ENCODE measurements at places on chromosomes 16 and 17.

- no peak for DNase-seq
Measured at GRCh38 chr17:78677303-78678221, 100.4 kb upstream of the DNAH17 start.

DNA sequence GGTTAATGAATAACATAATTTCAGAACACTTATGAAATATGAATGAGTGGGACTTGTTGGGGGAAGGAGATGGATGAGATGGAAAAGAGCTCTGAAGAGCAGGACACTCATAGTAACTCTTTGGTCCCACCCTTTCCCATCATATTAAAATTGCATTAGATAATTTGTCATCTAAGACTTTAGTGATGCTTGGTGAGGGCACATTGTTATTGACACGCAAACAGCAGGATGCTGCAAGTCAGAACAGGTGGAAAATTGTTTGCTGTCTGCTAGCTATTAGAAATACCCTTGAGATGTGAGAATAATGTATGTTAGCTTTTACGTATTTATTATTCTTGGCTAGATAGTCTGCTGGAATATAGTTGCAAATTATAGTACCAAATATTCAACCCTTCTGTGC lies 75.7 kb downstream of the TANC2 start:
- no peak for DNase-seq

GRCh38 chr17:35984140-35984539 lies 2.4 kb downstream of the CCL14 start:
- no peak for DNase-seq

GRCh38 chr16:12061336-12062055 lies 85.0 kb downstream of the SNX29 start:
- no peak for DNase-seq

GRCh38 chr16:53752560-53752959 lies 48.6 kb downstream of the FTO start:
- DNase-seq: no peak

DNA sequence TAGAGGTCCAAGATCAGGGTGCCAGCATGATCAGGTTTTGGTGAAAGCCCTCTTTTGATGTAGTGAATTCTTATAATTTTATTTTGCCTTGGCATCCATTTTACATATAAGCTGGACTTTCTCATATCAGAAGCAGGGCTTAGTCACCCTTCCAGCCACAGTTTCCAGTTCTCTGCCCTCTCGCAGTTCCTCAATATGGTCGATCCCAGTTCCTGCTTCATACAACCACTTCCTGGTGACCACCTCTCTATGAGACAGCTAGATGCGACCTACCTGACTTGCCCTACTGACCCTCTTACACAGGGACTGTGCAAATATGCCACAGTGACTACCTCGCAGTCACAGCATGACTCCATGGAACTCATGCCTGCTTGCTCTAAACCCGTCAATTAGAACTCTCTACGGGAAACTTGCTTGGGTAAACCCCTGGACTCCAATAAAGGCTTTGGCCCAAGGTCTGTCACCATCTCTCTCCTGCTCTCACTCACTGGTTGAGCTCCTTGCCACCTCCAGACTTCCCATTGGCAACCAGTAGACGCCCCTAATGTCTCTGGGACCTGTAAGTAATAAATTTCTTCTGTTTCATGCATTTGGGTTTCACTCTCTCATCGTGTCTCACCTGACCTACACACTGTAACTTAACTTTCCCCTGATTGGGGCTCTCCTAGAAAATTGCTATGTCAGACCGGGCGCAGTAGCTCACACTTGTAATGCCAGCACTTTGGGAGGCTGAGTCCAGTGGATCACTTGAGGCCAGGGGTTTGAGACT lies 21.4 kb downstream of the CD300LG start:
- no peak for DNase-seq

- no peak for DNase-seq
Measured at GRCh38 chr16:20883554-20884239, 16.5 kb downstream of the DCUN1D3 start.

DNA sequence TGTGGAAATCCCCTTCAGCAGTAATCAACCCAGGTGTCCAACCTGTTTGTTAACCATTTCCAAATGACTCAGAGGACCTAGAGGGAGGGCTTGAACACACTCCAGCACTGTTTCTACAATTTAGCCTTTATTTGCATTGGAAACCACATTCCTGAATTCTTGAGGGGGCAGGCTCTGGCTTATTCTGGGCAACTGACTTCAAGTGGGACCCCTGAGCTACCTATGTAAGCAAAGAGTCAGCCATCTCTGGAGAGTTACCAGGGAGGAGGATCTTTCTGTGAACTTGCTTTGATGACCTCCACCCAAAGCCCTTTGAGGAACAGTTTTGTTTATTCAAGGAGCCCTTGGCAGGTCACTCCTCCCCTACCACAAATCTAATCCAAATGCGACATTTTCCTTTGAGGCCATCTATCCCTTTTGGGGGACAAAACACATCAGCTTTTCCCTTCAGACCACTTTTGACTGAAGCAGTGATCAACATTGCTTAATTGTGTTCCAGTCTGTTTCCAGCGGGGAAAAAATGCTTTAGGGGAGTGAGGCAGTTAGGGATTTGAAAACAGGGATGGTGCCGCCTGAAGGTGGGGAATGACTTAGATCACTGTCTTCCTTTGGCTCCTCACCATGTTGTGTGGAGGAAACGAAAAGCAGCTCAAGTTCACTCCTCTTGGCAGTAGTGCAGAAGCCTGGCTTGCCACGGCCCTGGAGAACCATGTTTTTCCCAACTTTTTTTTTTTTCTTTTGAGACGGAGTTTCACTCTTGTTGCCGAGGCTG lies 46.2 kb downstream of the TUBD1 start:
- DNase-seq: no peak

DNA sequence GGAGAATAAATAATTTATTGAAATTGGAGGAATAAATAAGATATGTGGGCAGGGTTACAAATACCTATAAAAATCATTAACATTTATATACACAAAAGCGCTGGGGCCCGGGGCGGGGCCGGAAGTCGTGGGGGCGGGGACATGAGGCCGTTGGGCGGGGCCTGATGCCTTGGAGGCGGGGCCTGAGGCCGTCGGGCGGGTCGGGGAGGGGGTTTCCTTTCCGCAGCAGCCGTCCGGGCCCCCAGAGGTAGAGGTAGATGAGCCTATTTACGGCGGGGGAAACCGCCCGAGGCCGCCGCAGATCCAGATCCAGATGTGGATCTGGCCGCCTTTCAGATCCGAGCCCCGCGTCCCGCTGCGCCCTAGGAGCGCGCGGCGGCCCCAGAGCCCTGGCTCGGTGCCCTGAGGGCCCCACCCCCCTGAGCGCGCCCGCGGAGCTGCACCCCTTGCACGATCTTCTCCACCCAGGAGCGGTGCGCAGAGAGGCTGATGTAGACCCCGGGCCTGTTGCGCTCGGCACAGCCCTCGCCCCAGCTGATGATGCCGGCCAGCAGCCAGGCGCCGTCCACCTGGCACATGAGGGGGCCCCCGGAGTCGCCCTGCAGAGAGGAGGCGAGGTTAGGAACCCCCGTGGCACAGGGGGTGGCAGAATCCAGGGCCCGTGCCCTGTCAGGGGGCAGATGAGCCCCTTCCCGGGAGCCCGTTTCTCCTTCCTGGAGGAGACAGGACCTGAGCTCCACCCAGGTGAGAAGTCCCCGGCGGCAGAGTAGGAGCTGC lies 5.1 kb downstream of the PRSS22 start:
- no peak for DNase-seq

DNA sequence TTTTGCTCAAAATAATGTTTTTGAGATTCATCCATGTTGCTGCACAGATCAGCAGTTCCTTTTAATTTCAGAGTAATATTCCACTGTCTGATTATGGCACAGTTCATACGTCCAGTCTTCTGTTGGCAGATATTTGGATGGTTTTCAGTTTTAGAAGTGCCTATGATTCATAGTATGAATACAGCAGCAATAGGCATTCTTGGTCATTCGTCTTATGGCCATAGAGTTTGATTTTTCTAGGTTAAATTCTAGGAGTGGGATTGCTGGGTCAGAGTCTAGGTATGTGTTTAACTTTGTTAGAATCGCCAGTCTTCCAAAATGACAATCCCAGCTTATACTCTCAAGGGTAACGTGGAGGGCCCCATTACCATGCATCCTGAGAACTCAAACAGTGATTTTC lies 11.5 kb upstream of the IL34 start:
- no peak for DNase-seq

GRCh38 chr17:43816336-43817320 lies 16.3 kb downstream of the MPP3 start:
- no peak for DNase-seq

DNA sequence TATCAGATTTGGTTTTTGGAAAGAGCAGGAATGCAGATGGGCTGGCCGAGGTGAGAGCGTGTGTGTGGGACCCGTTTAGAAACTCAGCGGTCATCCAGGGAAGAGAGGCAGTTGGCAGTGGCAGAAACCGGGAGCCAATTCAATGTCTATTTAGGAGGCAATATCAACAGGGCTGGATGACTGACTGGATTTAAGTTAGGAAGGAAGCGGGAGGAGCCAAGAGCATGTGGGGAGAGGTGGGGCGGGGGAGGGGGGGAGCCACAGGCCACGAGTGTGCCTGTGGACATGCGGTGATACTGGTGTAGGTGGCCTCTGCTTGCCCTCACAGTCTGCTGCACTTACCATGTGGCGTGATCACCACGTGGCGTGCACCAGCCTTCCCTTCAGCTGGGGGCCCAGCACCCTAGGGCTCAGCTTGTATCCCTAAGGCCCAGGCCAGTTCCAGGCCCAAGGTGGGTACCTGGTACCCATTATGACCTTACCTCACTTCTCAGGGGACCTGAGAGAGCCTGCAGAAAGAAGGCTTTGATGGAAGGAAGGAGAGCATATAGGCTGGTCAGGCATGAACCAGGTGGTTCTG lies 10.8 kb upstream of the TPPP3 start:
- DNase-seq: no peak

- DNase-seq: no peak
Measured at GRCh38 chr16:86391486-86391885, 118.8 kb upstream of the FOXF1 start.

- DNase-seq: no peak
Measured at GRCh38 chr17:67056746-67057490, 12.6 kb downstream of the CACNG1 start.

GRCh38 chr17:66751771-66752170 lies 83.1 kb upstream of the CACNG5 start:
- DNase-seq: no peak

- no peak for DNase-seq
Measured at GRCh38 chr17:83099570-83100181, 20.3 kb downstream of the METRNL start.

- DNase-seq: no peak
Measured at GRCh38 chr16:78303946-78304345, 204.5 kb downstream of the WWOX start.

DNA sequence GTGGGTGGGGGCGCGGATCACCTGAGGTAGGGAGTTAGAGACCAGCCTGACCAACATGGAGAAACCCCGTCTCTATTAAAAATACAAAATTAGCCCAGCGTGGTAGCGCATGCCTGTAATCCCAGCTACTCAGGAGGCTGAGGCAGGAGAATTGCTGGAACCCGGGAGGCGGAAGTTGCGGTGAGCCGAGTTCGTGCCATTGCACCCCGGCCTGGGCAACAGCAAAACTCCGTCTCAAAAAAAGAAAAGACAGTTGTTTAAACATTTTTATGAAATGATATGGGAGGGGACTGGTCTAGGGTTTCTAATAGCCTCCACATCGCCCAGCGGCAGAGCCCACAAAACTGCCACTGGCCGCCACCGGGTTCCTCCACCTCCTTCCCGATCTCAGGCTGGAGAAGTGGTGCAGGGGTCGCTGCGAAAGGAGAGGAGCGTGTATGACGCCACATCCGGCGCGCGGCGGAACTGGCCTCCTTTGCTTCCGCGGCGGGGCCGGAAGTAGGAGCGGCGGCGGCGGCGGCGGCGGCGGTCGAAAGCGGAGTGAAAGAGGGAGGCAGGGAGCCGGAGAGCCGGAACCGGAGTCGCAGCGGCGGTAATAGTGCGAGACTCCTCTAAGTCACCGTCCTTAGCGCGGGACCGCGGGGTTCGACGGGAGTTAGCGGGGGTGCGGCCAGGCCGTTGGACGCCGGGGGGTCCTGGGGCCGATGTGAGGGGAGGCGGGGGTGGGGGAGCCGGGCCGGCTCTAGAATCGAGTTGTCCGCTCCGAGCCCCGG lies at the start of gene PPP4C:
TSS of gene PPP4C (plus strand) at position 492 of the 773 bp plus-strand sequence. CDS start 384 bp downstream, outside the sequence.
- peak; percentile 94 for DNase-seq

GRCh38 chr16:8686879-8687278 lies 12.5 kb downstream of the ABAT start:
- DNase-seq: no peak

- no peak for DNase-seq
Measured at GRCh38 chr17:50660887-50661345, 26.2 kb downstream of the ABCC3 start.

- DNase-seq: no peak
Measured at GRCh38 chr17:80101946-80102663, 724 bp downstream of the GAA start.

DNA sequence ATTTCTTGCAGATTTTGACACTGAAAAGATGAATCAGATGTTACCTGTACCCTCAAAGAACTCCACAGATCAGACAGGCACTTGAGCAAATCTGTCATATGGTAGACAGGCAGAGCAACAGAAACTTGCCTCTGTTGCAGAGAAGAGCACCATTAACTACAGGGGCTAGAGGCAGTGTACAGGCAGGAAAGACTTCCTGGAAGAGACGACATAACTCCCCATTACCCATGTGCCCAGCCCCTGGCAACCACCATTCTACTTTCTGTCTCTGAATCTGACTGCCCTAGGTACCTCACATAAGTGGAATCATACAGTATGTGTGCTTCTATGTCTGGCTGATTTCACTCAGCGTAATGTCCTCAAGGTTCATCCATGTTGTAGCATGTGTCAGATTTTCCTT lies 15.5 kb downstream of the GFOD2 start:
- no peak for DNase-seq

DNA sequence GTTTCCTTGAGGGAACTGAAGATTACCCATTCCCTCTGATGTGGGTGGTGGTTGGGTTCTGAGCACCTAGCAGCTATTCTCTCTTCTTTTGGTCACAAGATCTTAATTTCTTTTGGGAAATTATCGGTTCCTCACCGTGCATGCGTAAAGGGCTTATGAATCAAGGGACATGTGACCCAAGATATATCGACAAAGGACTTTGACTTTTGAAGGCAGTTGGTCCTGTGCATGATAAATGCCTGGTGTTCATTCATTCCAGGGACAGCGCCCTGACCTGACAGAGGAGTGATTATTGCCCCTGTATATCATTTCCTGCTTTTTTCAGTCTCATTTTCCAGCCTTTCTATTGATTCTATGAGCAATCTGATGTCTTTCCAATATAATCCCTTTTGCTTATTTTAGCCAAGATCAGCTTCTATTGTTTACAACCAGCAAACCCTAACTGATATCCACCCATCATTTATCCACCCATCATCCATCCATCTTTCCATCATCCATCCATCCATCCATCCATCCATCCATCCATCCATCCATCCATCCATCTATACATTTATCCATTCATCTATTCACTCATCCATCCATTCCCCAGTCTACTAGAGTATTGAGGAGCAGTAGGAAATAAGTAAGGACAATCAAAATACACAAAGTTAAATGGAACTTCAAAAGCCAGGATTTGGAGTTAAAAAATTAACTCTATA lies 25.1 kb downstream of the ASIC2 start:
- no peak for DNase-seq

- DNase-seq: no peak
Measured at GRCh38 chr16:85564277-85565051, 48.7 kb upstream of the GSE1 start.
